ENCODE measurements at places on chromosomes 11 and 22. TPM values are rescaled to one million over a fixed set of nuclear protein-coding genes. Genes with fewer than 3 reads are reported as not detected.

CCDC34 gene
- 11.5 TPM for total RNA-seq

PGA3 gene
- 1.5 TPM for total RNA-seq

ANO5 gene
- total RNA-seq = 1.0 TPM

PIH1D2 gene
- total RNA-seq = 2.2 TPM

CHADL gene
- total RNA-seq = 32.0 TPM

OR8A1 gene
- not detected for total RNA-seq

TRIM48 gene
- not detected for total RNA-seq

MAPK1 gene
- 72.2 TPM for total RNA-seq

APOL5 gene
- total RNA-seq = 4.2 TPM

ARAP1 gene
- total RNA-seq = 151 TPM

GP1BB gene
- total RNA-seq = 5.9 TPM

PGAP2 gene
- total RNA-seq = 8.1 TPM

CASP1 gene
- 15.0 TPM for total RNA-seq

WBP2NL gene
- total RNA-seq = 3.0 TPM

DUSP8 gene
- 2.8 TPM for total RNA-seq

OR51S1 gene
- not detected for total RNA-seq

SEPTIN3 gene
- 37.9 TPM for total RNA-seq

MCAM gene
- 793 TPM for total RNA-seq

CTTN gene
- 345 TPM for total RNA-seq

EMID1 gene
- total RNA-seq = 1.0 TPM

OR4C12 gene
- total RNA-seq = not detected

FOSL1 gene
- total RNA-seq = 1.4 TPM

C22orf42 gene
- total RNA-seq = not detected

PGM2L1 gene
- 9.3 TPM for total RNA-seq

CCDC87 gene
- total RNA-seq = 0.30 TPM

FAM227A gene
- 3.3 TPM for total RNA-seq

ARHGAP20 gene
- total RNA-seq = 13.7 TPM

NCR3LG1 gene
- total RNA-seq = 2.2 TPM

FGF19 gene
- not detected for total RNA-seq

MUC2 gene
- not detected for total RNA-seq

OPCML gene
- 1.0 TPM for total RNA-seq

SERPING1 gene
- total RNA-seq = 641 TPM

APOA5 gene
- total RNA-seq = not detected

PRG2 gene
- not detected for total RNA-seq

DBX1 gene
- not detected for total RNA-seq

CNTN5 gene
- 0.22 TPM for total RNA-seq

OR8G1 gene
- not detected for total RNA-seq

PANX2 gene
- total RNA-seq = not detected

KLHDC7B gene
- total RNA-seq = not detected

MRPL17 gene
- total RNA-seq = 21.9 TPM

RIBC2 gene
- total RNA-seq = not detected
